ENCODE measurements at places on chromosomes 1 and 21. TPM values are rescaled to one million over a fixed set of nuclear protein-coding genes. Genes with fewer than 3 reads are reported as not detected.

SYDE2 gene
- polyA plus RNA-seq, result 5.8 TPM

BLACAT1 gene
- not detected for polyA plus RNA-seq

DNA sequence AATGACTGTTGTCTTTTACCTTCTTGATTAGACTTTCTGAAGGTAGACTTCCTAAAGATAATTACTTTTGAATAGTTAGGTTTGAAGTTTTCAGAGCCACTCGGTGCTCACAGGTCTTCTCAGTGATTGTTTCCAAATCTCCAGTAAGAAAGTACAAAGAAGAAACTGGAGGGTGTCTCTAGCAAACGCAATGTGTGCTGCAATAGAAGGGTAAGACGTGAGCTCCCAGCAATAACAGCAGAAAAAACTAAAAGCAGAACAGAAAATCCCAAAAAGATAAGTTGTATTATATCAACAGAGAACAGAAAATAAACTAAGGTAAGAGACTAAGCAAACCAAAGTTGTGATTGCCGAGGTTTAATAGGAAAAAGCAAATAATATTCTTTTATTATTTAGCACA is 1.8 kb downstream of the CTTNBP2NL start:
- peaks cover 6% of the 10 kb centered on the region for H3K27me3 ChIP-seq
- DNase-seq, result no peak
- no peaks in the 10 kb centered on the region for H3K36me3 ChIP-seq
- H3K4me1 ChIP-seq, result peaks cover 30% of the 10 kb centered on the region
- no peak overlapping the region for H3K27ac ChIP-seq

DNA sequence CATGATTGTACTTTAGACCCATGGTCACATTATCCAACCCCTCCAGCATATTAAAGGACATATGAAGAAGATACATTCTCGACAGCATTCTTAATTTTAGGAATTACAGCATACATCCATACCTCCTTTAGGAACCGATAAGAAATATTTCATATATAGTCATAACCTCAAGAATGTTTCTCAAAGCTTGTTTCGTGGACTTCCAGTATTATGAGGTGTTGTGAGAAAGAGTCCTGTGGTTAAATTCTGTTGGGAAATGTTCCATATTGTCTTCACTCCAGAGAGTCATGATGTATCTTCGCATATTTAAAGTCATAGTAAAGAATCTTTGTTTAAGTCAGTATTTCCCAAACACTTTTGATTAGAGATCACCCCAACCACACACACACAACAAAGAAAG is 321.0 kb upstream of the SNX7 start:
- H3K27ac ChIP-seq, result no peak overlapping the region
- no peaks in the 10 kb centered on the region for H3K4me1 ChIP-seq
- H3K36me3 ChIP-seq, result no peaks in the 10 kb centered on the region
- H3K4me3 ChIP-seq, result no peak overlapping the region

DNA sequence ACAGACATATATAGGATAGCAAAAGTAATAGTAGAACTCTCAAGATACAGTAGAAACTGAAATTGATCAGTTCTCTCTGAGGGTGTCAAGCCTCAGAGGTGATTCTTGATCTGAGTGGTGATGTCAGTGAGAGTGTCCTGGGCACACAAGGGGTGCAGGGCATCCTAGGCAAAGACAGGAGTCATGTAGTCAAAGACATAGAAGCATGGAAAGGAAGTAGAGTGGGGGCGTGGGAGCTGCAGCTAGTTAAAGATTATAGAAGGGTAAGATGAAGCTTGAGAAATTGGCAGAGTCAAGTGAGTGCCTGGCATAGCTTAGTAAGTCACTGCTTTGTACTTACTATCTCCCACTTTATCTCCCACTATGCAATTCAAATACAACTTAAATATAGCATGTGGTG is 22.8 kb downstream of the CDC7 start:
- H3K4me3 ChIP-seq, result no peak overlapping the region
- no peaks in the 10 kb centered on the region for H3K36me3 ChIP-seq
- peak overlapping the region; percentile 53 for H3K27ac ChIP-seq
- DNase-seq, result no peak
- H3K4me1 ChIP-seq, result peaks cover 16% of the 10 kb centered on the region
- H3K27me3 ChIP-seq, result no peaks in the 10 kb centered on the region

DNA sequence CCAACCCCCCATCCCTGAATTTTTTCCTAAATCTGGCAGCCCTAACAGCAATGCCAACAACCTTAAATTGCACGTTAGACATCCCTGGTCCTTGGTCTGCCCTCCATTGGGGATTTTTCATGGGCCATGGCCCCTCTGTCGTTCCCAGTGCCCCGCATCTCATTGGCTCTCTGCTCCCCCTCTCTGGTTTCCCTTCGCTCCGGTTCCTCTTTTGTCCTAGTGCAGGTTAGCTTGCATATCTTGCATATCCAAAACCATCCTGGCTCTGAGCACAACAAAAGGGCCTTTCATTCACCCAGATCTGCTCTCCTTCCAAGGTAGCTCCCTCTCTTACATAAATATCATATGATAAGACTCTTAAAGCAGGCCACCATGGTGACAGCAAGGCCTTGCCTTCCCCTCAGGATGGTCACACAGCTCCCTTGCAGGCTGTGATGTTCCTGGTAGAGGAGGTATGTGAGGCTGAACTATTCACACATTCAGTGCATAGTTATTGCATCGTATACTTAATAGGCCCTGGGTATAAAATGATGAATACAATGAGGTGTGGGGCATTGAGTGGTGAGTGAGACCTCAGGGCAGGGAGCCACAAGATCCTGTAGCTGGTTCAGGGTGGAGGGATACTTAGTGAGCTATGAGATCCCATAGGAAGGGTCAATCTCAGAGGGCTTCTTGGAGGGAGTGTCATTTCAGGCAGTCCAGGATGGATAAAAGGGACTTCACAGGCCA is 45.2 kb downstream of the TENT5C start:
- no peak overlapping the region for H3K27ac ChIP-seq
- H3K4me3 ChIP-seq, result no peak overlapping the region
- DNase-seq, result no peak
- H3K4me1 ChIP-seq, result peaks cover 60% of the 10 kb centered on the region

GRCh38 chr1:9150582-9151327 is 21.9 kb upstream of the GPR157 start:
- H3K27me3 ChIP-seq, result no peaks in the 10 kb centered on the region
- no peaks in the 10 kb centered on the region for H3K36me3 ChIP-seq
- DNase-seq, result no peak
- no peak overlapping the region for H3K4me3 ChIP-seq

DNA sequence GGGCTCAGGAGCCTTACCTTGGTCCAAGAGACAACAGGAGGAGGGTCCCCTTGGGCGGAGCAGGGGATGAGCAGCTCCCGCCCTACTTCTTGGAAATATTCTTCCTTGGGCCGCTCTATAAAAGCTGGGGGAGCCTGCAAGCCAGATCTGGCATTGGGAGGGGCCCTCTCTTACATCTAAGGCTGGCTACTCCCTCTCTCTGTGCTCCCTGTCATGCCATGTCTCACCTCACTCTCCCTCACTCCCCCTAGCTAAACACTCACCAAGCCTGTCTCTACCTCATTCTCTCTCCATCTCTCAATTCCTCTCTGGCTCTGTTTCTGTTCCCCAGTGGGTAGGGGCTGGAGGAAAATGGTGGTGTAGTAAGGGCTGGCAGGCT is 6.5 kb upstream of the TAGLN2 start:
- no peaks in the 10 kb centered on the region for H3K36me3 ChIP-seq
- peaks cover 8% of the 10 kb centered on the region for H3K4me1 ChIP-seq
- no peak overlapping the region for H3K4me3 ChIP-seq
- no peak for DNase-seq

GRCh38 chr1:119384591-119384990 is 16.0 kb downstream of the HAO2 start:
- H3K4me3 ChIP-seq, result no peak overlapping the region
- H3K36me3 ChIP-seq, result no peaks in the 10 kb centered on the region
- peaks cover 22% of the 10 kb centered on the region for H3K27me3 ChIP-seq
- H3K4me1 ChIP-seq, result no peaks in the 10 kb centered on the region
- DNase-seq, result no peak

DNA sequence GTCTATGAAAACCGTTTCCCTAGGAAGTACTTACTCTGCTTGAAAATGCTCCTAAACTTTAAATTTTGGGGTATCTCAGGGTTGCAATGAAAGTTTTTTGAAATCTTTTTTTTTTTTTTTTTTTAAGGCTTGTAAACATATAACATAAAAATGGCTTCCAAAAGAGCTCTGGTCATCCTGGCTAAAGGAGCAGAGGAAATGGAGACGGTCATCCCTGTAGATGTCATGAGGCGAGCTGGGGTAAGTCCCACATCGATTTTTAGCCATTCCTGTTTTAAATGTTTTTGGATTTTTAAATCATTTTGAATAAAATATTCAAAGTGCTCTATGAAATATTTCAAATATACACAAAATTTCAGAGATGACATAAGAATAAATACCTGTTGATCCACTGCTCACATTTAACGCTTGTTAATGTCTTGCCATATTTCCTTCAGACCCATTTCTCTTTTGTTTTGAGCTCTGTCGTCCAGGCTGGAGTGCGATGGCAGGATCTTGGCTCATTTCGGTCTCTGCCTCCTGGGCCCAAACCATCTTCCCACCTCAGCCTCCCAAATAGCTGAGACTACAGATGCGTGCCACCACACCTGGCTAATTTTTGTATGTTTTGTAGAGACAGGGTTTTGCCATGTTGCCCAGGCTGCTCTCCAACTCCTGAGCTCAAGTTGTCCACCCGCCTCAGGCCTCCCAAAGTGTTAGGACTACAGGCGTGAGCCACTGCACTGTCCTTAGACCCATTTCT is 1.3 kb downstream of the PARK7 start:
- H3K4me1 ChIP-seq, result peaks cover 72% of the 10 kb centered on the region
- peak overlapping the region; percentile 96 for H3K27ac ChIP-seq
- H3K27me3 ChIP-seq, result no peaks in the 10 kb centered on the region
- H3K4me3 ChIP-seq, result peak overlapping the region; percentile 86
- H3K36me3 ChIP-seq, result peaks cover 48% of the 10 kb centered on the region
- no peak for DNase-seq

- H3K27ac ChIP-seq, result no peak overlapping the region
- no peaks in the 10 kb centered on the region for H3K36me3 ChIP-seq
These were observed 50.0 kb downstream of the GNG4 start for GRCh38 chr1:235599536-235599935.

GRCh38 chr1:8026153-8026975 is at the start of gene ERRFI1:
TSS of gene ERRFI1 (minus strand) at chr1:8026309. CDS start at chr1:8015619, 10,690 bp downstream.
- peak within 1 kb of the TSS; percentile 91 for H3K27ac ChIP-seq
- no peaks in the 10 kb centered on the region for H3K36me3 ChIP-seq
- peak; percentile 82 for DNase-seq
- H3K4me1 ChIP-seq, result peaks cover 11% of the 10 kb centered on the region
- H3K27me3 ChIP-seq, result peaks cover 14% of the 10 kb centered on the region

DNA sequence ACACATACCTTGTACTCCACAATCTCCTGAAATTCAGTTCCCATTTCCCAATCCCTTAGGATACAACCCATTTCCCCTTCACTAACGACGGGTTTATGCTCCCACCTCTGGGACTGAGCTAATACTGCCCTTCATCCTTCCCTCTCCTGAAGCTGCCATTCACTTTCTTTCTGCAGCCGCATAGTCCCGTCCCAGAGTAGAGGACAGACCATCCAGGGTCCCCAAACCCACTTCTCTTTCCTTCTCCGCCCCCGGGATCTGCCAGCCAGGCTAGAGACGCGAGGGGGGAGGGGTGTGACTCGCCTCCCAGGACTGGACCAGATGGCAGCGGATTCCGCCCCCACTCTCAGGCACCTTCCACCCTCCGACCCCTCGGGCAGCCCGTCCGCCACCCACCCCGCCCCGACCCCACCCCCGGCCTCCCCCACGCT is 679 bp downstream of the ABL2 start:
- H3K27ac ChIP-seq, result peak overlapping the region; percentile 70
- peaks cover 35% of the 10 kb centered on the region for H3K4me1 ChIP-seq
- peak overlapping the region; percentile 95 for H3K4me3 ChIP-seq
- H3K27me3 ChIP-seq, result no peaks in the 10 kb centered on the region
- no peak for DNase-seq
- H3K36me3 ChIP-seq, result peaks cover 7% of the 10 kb centered on the region
